ENCODE measurements at places on chromosomes 5 and 9.

GRCh38 chr9:110809038-110809595 lies 140.5 kb downstream of the MUSK start:
- DNase-seq: no peak

DNA sequence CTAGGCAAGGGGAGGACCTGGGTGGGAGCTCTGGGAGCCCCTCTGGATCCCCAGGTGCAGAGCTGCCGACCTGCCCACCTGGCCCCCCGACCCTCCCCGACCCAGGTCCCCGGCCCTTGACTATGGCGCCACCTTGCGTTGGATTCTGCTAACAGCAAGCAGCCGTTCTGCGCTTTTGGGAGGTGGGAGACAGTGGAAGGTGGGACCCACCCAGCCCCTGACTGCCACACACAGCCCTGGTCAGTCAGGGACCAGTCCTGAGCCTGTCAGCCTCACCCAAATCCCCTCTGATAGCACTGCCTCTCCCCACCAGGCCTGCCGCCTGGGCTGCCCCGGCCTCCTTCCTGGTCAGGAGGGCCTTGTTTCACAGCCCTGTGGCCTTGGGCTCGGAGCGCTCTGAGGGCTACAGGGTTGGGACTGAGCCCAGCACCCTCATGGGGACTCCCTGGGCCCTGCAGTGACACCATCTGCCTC lies 77.9 kb downstream of the HMCN2 start:
- DNase-seq: no peak

GRCh38 chr5:97231025-97231636 lies 48.1 kb upstream of the RIOK2 start:
- peak; percentile 59 for DNase-seq

GRCh38 chr5:135711911-135712310 lies 122.6 kb upstream of the SLC25A48 start:
- DNase-seq: no peak

GRCh38 chr9:80881940-80882339 lies 807.4 kb downstream of the TLE1 start:
- DNase-seq: no peak

GRCh38 chr9:98712987-98713386 lies 4.3 kb upstream of the GABBR2 start:
- DNase-seq: no peak

- no peak for DNase-seq
These were observed 970.0 kb downstream of the MAT2B start for GRCh38 chr5:164475339-164475977.

- DNase-seq: no peak
These were observed at the start of gene EPB41L4A for GRCh38 chr5:112419164-112419985. Gene EPB41L4A, minus strand, starts transcription at chr5:112419277. Its CDS starts 238 bp downstream, at chr5:112419039.

- no peak for DNase-seq
These were observed 252.3 kb downstream of the PBX3 start for GRCh38 chr9:125999504-125999881.

DNA sequence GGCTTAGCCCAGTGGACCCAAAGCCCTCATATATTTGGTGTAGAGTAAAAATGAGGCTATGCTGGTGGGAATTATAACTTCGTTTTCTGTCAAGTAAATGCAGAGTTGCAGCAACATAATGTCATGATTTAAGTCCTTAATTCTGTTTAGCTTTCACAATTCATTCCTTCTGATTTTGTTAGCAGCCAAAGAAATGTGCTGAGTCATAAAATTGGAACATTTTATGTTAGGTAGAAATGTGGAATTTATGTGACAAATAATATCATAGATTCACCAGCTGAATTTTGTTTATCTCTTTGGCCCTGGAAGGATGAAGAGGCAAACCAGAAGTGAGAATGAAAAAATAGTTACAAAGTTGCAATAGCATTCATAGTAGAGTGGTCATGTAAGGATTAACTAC lies 247.0 kb downstream of the TRPM3 start:
- DNase-seq: no peak

DNA sequence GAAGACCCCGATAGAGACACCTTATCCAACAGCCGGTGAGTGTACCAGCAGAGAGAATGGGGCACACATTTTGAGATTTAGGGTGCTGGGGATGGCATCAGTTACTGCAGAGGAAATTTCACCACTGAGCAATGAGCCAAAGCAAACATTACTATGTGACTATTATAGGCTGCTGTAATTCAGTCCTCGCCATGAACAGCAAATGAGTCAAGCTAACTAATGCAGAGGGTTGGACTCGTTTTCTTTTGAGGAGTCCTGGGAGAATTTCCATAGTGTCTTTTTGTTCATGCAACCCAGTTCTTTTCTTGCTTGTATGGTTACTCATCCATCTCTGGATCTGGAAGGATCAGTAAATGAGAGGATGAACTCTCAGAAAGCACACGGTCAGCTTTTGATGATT lies 323.8 kb downstream of the PSAT1 start:
- peak; percentile 58 for DNase-seq

- peak; percentile 74 for DNase-seq
These were observed 133.0 kb upstream of the TUT7 start for GRCh38 chr9:86486891-86487837.

GRCh38 chr9:89122949-89123348 lies 55.7 kb downstream of the SHC3 start:
- DNase-seq: peak; percentile 82

DNA sequence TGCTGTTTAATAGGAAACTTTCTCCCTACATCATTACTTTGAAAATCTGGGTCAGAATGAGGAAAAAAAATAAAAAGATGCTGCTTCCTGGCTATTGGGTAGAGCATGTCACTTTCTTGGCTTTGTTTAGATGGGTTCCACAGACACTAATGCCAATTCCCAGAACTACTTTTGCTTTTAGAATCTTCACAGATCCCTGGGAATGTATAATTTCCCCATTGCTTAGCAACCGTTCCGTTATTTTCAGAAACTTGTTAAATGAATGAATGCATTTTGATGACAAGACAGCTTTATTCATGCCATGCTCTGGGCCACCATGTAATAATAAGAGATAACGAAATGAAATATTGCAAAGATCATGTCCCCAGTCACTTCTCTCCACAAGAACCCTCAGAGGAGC lies 126.5 kb upstream of the TRPC7 start:
- no peak for DNase-seq

- no peak for DNase-seq
These were observed 4.5 kb upstream of the FXN start for GRCh38 chr9:69030851-69031645.

DNA sequence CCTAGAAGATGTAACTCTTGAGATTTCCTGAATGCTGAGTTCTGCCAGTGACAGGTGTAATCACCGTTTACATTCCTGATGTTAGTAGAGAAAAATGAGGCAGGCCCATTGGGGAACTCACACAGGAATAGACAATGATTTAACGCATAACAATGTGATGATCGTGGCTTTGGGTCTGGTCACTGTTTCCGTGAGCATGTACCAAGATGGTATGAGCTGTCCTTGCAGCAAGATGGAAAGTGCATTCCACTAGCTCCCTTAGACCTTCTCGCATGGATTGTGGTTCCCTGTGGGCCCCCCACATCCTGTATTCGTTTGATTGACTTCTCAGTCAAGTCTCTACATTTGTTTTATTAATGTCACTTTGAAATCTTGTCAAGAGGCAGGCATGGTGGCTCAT lies 124.0 kb upstream of the DAP start:
- peak; percentile 47 for DNase-seq

GRCh38 chr5:58299256-58299655 lies 160.6 kb downstream of the PLK2 start:
- DNase-seq: no peak

- DNase-seq: no peak
These were observed 197.1 kb downstream of the NR3C1 start for GRCh38 chr5:143206196-143207053.

GRCh38 chr5:80254767-80255430 lies 949 bp downstream of the SERINC5 start:
- no peak for DNase-seq

DNA sequence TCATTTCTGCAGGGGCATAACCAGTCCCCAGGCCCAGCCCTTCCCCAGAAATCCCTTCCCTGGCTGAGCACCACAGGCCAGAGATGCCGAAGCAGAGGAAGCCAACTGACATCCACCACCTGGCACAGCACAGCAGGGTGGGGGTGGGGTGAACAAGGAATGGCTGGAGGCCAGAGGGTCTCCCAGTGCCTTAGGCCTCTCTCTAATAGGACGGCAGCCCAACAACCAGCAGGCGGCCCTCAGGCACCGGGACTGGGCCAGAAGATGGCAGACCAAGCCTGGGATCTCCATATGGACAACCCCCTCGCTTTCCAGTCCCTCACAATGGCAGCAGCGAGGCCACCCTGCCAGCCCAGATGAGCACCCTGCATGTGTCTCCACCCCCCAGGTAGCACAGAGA lies 13.2 kb downstream of the PDLIM4 start:
- DNase-seq: no peak

DNA sequence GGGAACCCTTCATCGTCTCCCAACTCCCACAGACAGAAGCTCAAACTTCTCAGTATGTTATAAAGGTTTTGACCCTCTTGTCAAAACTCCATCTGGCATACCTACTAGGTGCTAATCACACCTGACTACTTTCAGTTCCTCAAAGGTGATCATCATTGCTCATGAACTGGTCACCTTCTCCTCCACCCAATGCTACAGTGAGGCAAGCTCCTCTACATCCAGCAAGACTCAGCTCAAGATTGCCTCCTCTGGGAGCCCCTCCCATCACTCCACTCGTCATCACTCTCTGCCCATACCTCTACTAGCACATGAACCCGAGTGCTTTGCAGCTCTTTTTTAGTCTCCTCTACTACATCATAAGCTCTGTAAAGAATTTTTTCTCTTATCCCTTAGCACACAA lies 102.4 kb downstream of the LPAR1 start:
- no peak for DNase-seq

DNA sequence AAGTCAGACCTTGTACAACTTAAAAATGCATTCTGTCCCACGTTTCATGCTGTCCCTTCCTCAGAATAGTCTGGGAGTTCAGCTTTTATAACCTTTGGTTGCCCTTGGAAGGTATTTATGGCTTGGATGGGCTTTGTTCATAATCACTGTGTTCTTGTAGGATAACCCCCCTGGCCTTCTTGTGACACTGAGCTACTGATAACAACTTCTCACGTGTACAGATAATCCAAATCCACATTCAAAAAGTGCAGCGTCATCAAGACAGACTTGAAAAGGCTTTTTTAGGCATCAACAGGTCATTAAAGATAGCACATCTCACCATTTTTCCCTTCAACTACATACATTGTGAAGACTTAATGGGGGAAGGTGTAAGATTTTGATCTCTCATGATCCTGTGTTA lies 42.0 kb downstream of the SLC1A3 start:
- no peak for DNase-seq

DNA sequence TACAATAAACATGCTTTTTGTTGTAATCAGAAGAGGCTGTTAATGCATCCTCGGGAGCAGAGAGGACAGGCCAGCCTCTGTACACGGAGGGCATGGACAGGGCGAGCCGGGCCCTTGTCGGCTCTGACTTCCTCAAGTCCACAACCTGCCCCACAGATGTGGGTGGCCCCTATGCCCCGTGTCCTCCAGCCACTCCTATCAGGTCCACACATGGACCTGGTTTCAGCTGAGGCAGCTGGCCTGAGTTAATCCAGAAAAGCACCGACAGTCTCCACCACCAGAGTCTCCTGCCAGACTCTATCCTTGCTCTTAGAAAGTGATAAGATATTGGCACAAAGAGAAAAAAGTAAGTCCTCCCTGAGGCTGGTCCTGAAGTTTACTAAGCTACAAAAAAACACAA lies 52.4 kb upstream of the PHYKPL start:
- DNase-seq: no peak

DNA sequence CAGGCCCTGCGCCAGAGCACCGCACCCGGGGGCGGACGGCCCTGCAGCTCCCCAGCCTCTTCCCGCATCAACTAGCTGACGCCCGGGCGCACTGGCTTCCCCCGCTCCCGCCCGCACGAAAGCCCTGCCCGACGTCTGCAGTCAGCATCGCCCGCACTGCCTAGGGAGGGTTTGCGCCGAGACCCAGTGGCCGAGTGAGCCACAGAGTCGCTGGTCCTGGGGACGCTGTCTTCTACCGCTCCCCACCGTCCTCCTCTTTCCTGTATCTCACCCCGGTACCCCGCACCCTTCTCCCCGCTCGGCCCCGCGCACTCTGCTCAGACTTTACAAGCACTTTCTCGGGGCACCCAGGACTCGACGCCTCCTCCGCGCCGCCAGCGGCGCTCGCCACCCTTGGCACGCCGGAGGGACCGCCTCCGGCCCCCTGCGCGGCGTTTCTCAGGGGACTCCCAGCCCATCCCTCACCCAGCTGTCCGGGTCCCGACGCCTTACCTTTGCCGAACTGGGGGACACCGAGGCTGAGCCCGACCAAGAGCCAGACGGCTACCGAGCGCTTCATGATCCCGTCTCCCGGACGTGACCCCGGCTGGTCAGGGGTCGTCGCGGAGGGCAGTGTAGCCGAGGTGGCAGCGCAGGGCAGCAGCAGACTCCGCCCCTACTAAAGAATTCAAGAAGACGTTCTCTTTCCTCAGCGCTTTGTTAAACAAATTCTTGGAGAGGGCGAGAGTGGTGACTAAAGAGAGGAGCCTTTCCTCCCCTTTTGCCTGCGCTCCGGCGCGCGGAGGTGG lies 670 bp downstream of the EDIL3 start:
- DNase-seq: no peak

- DNase-seq: peak; percentile 81
These were observed 29.7 kb downstream of the GPR21 start for GRCh38 chr9:123063177-123063598.

DNA sequence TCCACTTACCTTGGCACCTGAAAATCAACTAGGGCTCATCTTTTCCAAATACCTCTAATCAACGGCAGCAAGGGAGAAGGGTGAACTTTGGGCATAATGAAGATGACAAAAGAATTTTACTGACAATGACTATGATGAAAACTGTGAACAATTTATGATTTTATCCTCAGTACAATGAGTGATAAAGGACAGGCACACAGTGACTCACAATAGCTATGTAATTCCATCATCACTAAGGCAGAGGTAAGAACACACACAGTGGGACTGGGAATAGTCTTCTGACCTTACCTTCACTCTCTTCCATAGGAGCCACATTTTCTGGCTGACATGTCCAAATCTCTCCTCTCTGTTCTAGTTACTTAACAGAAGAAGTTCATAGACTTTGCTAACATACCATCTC lies 26.1 kb upstream of the KCNV2 start:
- no peak for DNase-seq

DNA sequence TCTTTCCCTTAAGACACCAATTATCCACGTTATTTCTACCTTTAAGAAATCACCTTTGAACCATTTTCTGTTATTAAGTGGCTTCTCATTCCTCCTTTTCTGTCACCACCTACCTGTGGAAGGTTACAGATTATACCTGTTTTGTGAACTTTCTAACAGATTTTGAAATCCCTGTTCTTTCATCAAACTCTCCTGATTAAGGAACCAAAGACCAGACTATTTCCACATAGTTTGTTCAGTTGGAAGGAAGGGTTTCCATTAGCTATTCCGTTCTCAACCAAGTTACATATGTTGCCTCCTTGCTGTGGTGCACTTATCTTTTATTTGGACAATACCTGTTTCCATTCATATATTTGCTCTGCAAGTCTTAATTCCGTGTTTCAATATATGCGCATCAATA lies 343.6 kb downstream of the ADGRV1 start:
- DNase-seq: no peak

All from fibroblast of skin of left quadriceps (primary cell).